Left colon (tissue), 2 donors: ENCODE measurements at places on chromosomes 4 and X.

- DNase-seq: no peak
Measured at GRCh38 chrX:3526731-3527130, 180.3 kb upstream of the MXRA5 start.

- no peak for DNase-seq
Measured at GRCh38 chrX:36963852-36964251, 44.3 kb upstream of the FAM47C start.

DNA sequence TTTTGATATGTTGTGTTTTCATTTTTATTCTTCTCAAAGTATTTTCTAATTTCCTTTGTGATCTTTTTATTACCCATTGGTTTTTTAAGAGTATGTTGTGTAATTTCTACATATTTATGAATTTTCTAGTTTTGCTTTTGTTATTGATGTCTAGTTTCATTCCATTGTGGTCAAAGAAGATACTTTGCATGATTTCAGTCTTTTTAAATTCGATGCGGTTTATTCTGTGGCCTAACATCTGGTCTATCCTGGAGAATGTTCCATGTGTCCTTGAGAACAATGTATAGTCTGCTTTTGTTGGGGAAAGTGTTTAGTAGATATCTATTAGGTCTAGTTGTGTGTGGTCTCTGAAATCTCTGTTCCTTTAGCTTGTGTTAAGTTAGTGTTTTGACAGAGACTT is 46.2 kb downstream of the PPEF1 start:
- no peak for DNase-seq

GRCh38 chr4:73018595-73018994 is 50.9 kb downstream of the COX18 start:
- DNase-seq: no peak

GRCh38 chr4:5465956-5466355 is 242.4 kb downstream of the EVC2 start:
- no peak for DNase-seq
